ENCODE measurements at places on chromosomes 11 and 22. TPM values are rescaled to one million over a fixed set of nuclear protein-coding genes. Genes with fewer than 3 reads are reported as not detected.

GRCh38 chr11:112167145-112167544 is at the start of gene TEX12:
TSS of gene TEX12 (plus strand) at chr11:112167372. CDS start at chr11:112169269, 1,897 bp downstream.
- no peak for DNase-seq

DNA sequence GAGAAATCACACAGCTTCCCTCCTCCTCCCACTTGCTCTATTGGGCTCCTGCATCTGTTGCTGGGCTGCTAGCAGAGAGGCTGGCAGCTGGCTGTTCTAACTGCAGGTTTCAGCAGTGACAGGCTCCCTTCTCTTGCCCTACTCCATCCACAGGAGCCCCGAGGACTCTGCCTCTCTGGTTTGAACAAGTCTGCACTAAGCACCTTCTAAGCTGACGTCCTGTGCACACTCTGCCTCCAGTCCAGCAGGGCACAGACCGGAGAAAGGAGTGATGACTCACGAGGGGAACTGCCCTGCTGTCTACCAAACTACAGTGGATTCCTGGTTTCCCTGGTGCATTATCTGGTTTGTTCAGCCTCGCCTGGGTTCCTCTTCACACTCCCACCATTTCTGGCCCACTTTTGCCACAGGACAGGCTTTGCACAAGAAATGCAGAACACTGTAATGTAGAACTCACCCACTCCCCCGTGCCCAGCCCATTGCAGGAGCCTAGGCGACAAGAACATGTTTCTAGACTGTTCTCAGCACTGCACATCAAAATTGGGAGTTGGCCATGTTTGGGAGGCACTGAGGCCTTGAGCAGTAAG is 26.0 kb downstream of the IL10RA start:
- peak; percentile 47 for DNase-seq

DNA sequence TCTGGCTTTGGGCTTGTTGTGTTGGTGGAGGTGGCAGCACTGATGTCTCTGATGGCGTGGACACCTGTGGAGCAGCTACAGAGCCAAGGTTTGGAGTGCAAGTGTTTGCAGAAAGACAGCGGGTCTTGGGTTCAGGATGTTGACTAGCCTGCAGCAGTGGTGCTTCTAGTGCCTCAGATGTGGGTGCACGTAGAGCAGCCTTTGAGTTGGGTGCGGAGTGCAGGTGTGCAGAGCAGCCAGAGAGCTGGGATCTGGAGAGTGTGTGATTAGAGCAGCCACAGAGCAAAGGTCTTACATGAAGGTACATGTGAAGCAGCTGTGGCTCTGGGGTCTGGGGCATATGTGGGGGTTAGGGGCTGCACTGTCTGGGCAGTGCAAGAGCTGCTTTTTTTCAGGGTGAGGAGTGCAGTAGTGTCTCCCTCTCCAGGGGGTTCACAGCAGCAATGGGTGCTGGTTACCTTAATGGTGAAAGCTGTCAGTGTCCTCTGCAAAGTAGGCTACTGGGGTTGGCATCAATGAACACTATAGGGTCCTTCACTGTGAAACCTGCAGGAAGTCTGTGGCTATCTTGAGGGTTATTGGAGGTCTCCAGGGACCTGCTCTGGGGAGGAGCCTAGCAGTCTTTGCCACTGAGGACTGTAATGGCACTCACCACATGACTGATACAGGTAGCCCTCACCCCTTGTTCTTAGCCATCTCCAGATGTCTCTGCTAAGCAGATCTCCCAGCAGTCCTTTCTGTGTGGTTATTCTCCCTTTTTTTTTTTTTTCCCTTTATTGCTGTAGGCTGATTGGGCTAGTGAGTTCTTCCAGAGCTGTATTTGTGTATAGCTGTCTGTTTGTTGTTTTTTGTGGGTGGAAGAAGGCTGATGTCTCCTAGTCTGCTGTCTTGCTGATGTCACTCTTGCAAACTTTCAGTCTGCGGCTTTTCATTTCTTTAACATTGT is 14.3 kb downstream of the BIRC2 start:
- no peak for DNase-seq

DNA sequence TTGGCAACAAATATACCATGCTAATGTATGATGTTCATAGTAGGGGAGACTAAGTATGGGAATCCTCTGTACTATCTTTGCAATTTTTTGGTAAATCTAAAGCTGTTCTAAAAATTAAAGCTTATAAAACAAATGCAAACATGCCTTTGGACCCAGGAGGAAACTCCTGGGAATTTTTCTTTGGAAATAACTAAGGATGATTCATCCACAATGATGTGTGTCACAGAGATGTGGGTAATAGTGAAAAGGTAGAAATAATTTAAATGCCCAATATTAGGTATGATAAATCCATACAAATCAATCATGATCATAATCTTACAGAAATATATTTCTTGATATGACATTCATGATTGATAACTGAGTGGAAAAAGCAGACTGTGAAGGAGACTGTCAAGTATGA is 135.8 kb downstream of the TRIM44 start:
- DNase-seq, result no peak

DNA sequence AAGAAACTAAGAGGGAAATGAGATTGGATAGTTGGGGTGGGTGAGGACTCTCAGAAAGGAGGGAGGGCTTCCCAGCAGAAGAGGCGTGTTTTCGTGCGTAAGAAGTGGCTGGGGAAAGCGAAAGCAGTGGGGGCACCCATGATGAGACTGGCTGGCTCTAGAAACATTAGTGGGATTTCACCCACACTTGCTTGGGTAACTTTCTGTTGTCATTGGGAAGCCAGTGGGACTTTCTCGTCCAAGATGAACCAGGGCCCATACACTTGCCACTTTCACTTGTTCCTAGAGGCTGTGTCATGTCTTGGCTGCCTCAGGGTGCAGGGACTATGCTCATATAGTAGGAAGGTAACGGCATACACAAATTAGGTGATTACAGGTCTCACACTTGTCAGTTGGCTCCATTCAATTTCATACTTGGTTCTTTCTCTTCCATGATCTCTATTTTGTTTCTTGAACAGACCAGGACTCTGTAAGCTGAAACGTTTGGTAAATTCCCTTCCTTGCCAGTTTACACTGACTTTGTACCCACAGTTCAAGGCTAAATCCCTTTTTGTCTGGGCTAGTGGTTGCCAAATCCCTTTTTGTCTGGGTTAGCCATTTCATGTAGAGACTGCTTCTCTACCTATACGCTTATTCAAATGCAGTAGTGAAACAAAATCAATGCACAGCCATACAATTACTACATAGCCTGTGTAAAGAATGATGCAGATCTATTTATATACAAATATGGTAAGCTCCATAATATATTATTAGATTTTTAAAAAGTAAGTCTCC is 42.0 kb upstream of the CXCR5 start:
- DNase-seq, result peak; percentile 49

DNA sequence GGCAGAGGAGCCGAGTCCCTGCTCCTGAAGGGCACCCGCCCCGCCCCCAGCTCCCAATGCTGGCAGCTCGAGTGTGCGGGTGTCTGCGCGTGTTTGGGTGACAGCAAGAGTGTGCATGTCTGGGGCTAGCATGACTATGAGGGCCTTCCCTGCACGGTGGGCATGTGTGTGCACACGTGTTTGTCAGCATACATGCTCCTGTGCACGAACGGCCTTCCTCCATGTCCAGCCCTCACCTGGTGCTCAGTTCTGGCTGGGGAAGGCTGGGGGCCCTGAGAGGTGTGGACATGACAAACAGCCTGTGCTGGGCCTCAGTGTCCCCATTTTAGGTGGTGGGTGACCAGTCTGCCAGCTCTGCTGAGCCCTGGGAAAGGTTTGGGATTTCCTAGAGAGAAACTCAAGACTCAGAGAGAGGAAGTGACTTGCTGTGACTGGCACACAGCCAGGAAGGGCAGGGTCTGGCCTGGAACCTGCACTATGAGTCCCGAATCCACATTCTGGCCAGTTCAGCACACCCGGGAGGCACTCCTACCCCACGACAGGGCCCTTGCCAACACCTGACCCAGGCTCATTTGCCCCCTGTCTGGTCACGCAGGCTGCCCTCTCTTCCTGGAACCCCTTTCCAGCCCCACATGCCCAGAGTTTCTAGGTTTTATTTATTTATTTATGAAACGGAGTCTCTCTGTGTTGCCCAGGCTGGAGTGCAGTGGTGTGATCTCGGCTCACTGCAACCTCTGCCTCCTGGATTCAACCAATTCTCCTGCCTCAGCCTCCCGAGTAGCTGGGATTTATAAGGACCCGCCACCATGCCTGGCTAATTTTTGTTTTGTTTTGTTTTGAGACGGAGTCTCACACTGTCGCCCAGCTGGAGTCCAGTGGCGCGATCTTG is 3.3 kb upstream of the SHISA8 start:
- DNase-seq, result peak; percentile 64

- peak; percentile 7 for DNase-seq
Measured at GRCh38 chr11:2807801-2808241, 77.8 kb downstream of the CDKN1C start.

DNA sequence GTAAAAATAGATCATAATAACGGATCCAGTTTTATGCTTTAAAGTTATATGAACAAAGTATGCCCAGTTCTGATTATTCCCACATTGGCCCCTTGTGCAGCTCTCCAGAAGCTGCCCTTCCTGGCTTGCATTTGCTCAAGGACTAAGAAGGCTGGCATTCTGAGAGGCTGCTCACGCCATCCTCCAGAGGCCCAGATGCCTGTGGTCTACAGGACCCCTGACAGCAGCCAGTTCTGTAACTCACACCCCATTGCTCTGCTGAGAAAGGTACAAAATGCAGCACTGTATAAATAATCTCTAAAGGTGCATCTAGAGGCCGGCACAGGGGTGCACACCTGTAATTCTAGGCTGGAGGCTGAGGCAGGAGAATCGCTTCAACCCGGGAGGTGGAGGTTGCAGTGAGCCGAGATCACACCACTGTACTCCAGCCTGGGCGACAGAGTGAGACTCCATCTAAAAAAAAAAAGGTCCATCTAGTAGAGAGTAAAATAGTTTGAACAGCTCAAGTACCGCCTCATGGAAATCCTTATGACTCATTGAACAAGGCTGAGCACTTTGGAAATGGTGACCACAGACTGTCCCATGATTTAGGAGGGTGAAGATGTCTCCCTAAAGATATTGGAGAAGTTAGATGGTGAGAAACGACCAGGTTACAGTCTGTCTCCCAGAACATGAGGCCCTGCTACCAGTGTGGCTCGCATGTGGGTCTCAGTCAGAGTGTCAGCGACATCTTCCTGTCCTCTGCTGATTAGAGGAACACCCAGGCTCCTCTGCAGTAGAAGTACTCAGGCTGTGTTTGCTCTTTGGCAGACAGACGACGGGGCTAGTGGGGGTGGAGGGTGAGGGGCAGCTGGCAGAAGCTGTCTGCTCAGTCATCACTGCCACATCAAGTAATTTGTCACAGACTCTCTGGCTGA is 56.3 kb downstream of the KREMEN1 start:
- no peak for DNase-seq

GLB1L2 gene
- total RNA-seq, result 38.6 TPM

TPBGL gene
- 3.7 TPM for total RNA-seq

CSF2RB gene
- 9.2 TPM for total RNA-seq
